H4 (cell line): ENCODE measurements at places on chromosomes 2 and 18.
A peak's percentile ranks its signal among the peaks of the same experiment; 100 is the strongest.

DNA sequence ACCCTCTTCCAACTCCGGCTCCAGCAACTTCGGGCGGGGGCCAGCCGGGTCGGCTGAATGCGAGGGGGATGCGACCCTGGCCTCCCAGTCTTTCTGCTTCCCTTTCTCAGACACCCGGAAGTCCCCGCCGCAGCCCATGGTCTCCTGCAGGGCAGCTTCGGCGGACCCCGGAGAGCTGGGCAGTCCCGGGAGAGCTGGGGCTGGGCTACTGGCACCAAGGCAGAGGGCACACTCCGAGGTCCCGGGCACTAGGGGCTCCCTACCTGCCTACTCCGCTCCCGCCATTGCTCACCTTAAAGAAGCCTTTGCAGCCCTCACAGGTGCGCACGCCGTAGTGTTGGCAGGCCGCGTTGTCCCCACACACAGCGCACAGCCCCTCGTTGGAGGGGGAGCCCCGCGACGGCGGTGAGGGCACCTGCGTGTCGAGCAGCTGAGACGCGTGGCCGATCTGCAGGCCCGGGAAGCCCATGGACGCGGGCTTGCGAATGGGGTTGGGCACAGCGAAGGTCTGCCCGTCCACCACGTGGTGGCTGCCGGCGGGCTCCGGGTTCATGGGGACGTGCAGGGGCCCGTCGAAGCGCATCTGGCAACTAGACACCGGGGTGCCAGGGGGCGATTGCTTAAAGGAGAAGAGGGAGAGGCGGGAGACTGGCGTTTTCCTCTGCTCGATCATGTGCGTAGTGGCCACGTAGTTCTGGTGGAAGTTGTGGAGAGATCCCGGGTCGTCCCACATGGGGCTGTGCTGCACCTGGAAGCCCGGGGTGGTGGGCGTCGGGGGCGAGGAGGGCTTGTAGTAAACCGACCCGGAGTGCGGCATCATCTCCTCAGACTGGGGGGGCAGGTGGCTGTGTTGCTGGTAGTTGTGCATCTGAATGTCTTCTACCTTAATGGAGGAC lies 3.2 kb downstream of the NR4A2 start:
- no peak for DNase-seq

GRCh38 chr2:200695191-200695590 lies 109.4 kb downstream of the AOX1 start:
- DNase-seq = no peak

- DNase-seq = no peak
Measured at GRCh38 chr2:31414601-31415241, at the start of gene XDH. XDH (minus strand) TSS chr2:31414742; CDS start chr2:31414666, 76 bp downstream.

- DNase-seq = no peak
Measured at GRCh38 chr2:197322724-197323720, 12.4 kb upstream of the ANKRD44 start.

DNA sequence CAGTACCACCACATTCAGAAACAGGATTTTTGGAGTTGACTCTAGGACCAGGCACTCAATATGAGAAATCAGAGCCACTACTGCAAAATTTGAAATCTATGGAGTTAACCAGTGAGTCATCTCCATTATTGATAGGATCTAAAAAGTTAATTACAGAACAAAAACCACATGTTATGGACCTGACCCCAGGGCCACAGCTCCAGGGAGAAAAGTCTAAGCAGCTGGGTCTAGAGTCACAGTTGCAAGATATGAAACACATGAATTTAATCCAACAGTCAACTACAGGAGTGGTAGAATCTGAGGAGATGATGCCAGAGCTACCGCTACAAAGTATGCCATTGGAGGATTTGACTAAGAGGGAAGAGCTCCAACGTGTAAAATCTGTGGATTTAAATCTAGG lies 13.4 kb upstream of the ZNF512 start:
- no peak for DNase-seq

DNA sequence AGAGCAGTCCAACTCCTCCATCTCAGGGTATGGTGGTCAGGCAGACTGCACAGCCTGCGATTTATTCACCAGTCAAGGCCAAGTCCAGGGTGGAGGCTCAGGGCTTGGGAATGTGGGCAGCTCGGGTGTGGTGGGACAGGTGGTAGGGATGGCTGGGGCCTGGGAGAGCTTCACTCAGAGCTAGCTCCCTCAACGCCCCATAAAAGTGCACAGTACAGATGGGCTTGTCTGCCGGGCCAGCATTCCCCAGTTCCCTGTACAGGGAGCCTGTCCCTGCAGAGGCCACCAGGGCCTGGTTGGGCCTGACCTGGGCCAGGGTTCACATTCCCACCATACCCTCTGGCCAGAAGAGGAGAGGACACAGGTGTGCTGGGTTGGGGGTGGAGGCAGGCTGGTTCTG lies 49.2 kb upstream of the OTOS start:
- DNase-seq = no peak

GRCh38 chr2:165636959-165637358 lies 157.1 kb downstream of the GALNT3 start:
- no peak for DNase-seq

DNA sequence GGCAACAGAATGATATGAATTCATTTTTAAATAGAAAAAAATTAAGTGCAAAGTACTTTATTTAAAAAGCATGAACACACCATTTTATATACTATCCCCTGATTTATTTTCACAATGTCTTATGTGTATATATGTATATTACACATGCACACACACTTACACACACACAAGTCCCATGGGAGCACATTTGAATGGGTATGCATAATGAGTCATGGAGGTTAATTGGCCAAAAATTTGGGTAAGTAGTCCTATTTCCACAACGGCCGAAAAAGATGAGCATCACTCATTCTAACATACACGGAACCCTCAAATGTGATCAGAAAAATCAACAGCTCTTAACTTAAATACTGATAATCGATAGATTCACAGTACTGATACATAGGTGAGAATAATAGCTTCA lies 97.4 kb upstream of the NABP1 start:
- no peak for DNase-seq

GRCh38 chr2:173649527-173650219 lies 295.0 kb downstream of the CDCA7 start:
- no peak for DNase-seq

GRCh38 chr2:60837123-60837522 lies 44.3 kb upstream of the REL start:
- no peak for DNase-seq

DNA sequence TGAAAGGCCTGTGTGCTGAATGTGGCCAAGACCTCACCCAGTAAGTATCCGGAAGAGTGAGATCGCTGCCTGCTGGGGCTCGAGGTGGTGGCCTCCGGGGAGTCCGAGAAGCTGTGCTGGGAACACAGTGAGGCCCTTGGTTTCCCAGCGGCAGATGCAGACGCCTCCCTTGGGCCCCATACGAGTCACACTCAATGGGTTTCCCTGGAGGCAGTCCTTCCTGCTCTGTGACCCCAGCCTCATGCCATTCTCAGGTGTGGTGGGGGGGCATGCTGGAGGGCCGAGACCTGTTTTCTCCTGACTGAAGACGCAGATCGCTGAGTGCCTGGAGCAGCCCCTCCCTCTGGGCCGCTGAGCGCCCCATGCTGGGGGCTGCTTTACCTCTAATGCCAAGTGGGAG lies 15.7 kb downstream of the CTDP1 start:
- DNase-seq = no peak

DNA sequence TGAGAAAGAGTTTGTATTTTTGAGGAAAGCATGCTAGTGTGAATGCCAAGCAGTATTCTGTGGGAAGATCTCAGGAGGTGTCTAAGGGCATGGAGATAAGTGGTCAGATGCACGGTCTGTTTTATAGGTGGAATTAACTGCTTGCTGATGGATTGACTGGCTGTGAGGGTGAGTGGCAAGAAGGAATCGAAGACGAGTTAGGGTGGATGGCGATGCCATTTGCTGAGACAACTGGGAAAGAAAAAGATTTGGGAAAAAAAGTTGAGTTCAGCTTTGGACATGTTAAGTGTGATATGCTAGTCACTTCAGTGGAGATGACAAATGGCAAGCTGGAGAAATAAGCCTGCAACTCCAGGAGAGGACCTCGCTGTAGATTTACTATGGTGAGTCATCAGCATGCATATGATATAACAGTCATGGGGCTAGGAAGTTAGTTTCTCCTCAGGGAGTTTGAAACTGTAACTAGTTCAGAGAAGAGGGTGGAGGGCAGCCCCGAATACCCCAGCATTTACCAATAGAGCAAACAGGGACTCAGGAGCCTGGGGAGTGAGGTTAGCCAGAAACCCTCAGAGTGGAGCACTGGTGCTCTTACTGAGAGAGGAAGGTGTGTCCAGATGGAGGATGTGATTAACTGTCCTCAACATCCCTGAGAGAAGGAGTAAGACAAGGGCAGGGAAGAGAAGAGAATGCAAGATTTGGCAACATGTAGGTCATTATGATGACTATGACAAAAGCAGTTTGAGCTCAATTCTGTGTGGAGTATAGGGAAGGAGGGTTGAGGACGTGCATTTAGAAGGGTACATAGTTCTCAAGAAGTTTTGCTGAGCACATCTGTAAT lies 2.0 kb upstream of the HK2 start:
- DNase-seq = peak; percentile 28

GRCh38 chr2:9857814-9858729 lies 14.8 kb downstream of the TAF1B start:
- no peak for DNase-seq

- DNase-seq = peak; percentile 73
Measured at GRCh38 chr2:68806511-68807109, 64.6 kb downstream of the BMP10 start.

- DNase-seq = peak; percentile 21
Measured at GRCh38 chr18:69845593-69846506, 101.8 kb downstream of the CD226 start.

DNA sequence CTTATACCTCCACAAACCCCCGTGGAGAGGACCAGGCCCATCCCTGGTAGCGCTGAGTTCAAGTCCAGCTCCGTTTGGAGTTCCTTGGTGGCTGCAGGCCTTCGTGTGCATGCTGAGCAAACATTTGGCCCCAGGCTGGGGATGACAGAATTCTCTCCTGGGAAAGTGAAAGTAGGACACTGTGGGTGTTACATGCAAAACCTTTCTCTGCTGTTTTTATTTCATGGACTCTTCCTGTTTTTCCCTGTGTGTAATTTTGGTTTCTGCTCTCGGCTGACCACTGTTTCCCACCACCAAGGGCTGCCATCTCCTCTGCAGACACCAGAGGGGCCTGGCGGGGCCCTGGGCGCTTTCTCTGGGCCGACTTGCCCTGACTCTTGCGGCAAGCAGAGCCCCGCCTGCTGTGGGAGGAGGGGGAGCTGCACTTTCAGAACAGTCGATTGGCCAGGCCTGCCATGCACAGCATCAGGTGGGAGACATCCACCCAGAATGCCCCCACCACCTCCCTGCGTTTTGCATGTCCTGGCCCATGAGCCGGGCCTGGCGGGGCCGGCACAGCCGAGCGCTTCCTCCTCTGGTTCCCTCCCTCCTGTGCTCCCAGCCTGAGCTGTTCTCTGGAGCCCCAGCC lies 102.4 kb downstream of the CABLES1 start:
- DNase-seq = peak; percentile 69

GRCh38 chr2:154700136-154700535 lies 1.6 kb downstream of the KCNJ3 start:
- no peak for DNase-seq

DNA sequence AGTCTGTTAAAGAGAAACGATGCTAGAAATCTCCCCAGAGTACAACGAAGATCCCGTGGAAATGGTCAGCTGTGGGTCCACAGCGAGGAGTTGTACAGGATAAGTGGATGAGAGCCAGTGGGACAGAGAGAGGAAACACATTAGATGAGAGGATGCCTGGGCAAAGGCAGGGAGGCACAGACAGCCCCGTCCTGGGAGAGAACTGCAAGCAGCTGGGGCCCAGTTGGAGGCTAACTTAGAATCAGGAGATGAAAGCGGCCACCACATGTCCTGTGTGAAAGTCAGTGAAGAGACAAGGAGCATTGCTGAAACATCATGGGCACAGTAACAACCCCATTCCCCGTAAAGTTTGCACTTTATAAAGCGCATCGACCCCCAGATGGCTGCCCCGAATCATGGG lies 157.5 kb downstream of the RAPGEF4 start:
- no peak for DNase-seq

DNA sequence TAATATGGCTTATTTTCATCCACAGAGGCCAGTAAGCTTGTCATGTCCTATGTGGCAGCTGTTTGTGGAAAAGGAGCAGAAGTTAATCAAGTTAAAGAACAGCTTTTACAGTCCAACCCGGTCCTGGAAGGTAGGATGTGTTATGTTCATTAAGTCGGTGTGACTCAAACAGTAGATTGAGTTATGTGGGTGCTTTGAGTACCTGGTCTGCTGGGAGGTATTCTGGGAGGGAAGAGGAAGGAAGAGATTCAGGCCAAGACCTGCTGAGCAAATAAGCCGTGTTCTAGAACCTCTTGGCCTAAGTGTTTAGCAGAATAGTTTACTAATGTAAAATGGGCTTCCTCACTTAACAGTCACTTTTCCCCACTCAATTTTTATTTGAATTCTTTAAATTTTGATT lies 96.2 kb downstream of the MYO1B start:
- no peak for DNase-seq

GRCh38 chr2:26738481-26738880 lies 25.6 kb upstream of the SLC35F6 start:
- no peak for DNase-seq

DNA sequence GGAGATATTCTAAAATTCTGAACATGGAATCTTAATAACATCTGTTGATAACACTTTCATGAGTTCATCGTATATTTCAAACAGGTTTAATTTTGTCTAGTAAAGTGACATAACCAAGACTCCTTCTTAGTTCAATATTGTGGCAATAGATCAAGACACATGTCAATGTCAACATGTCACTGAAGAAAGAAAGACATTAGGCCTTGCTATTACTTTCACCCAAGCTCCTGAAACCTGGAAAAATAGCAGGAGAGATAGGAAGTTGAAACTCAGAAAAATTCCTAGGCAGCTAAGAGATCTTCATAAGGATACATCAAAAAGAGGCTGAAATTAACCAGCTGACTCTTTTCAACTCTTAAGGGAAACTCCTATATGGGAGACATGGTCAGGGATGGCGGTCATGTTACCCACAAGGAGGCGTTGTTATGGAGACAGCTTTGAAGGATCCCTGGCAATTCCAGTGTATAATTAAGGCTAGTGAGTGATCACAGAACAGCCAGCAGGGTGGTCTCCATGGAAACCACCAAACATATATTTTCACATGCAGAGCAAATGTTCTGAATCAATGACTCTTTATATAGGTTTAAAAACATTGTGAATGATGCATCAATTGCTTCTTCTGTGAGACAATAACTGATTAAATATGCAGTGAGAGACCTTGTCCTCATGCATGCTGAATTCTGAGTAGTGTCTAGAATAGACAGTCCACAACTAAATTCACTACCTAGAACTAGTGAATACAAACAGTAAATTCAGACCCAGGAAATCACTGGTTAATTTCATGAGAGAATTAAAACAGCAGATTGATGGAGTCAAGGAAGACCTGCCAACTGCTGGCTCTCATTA lies 115.3 kb upstream of the RIOK3 start:
- no peak for DNase-seq

DNA sequence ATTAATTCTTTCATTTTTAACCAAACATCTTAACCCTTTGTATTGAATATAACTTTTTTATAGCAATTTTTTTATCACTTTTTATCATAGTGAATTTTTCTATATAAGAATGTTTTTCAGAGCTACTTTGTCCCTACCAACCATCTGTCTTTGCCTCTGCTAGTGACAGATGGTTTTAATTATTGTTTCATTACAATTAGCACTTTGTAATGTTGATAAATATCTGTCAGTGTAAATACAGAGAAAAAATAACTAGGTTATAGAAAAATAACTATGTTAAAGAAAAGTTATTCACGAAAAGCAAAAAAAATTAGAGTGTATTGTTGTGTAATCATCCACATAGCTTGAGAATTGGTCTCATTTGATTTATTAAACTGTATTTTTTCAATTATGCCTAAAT lies 91.0 kb upstream of the CDH19 start:
- no peak for DNase-seq

- no peak for DNase-seq
Measured at GRCh38 chr2:64820901-64821300, 167.2 kb upstream of the SERTAD2 start.
